ENCODE measurements at places on chromosomes 5 and 9. TPM values are rescaled to one million over a fixed set of nuclear protein-coding genes. Genes with fewer than 3 reads are reported as not detected.

The BTNL8 gene
- total RNA-seq = not detected

The PIK3R1 gene
- total RNA-seq = 23.4 TPM

The SLC25A25 gene
- 10.7 TPM for total RNA-seq

The CARD9 gene
- 1.7 TPM for total RNA-seq

The DDX4 gene
- not detected for total RNA-seq

The SOHLH1 gene
- not detected for total RNA-seq

The FAM163B gene
- not detected for total RNA-seq

The GCNT4 gene
- total RNA-seq = 0.33 TPM

The FOXD4L5 gene
- total RNA-seq = 0.08 TPM

The MARCOL gene
- not detected for total RNA-seq

The LCN12 gene
- total RNA-seq = 2.5 TPM

The IGFBPL1 gene
- 13.7 TPM for total RNA-seq

The PCDHGB6 gene
- total RNA-seq = 0.23 TPM

The CCL28 gene
- total RNA-seq = 5.8 TPM

The C9orf152 gene
- 0.10 TPM for total RNA-seq

The ZMYND19 gene
- total RNA-seq = 37.0 TPM

The C9orf153 gene
- not detected for total RNA-seq

The PCDHGC4 gene
- total RNA-seq = 0.57 TPM

The SH3RF2 gene
- 23.1 TPM for total RNA-seq

The LCN1 gene
- not detected for total RNA-seq

The C9orf85 gene
- 8.0 TPM for total RNA-seq

The LRRTM2 gene
- not detected for total RNA-seq

The PANK3 gene
- total RNA-seq = 79.7 TPM

The TAF11L5 gene
- not detected for total RNA-seq

The BOD1 gene
- total RNA-seq = 86.1 TPM

The ELOVL7 gene
- 2.9 TPM for total RNA-seq

Measured in Panc1 (cell line).